Left cardiac atrium (tissue), 4 donors: ENCODE measurements at places on chromosomes 4 and X. TPM values are rescaled to one million over a fixed set of nuclear protein-coding genes. Genes with fewer than 3 reads are reported as not detected.

NDNF gene
- total RNA-seq = 5.4 TPM

FMR1NB gene
- total RNA-seq = not detected

GRCh38 chr4:161540265-161540664 lies 623.5 kb downstream of the FSTL5 start:
- no peak for DNase-seq

GRCh38 chr4:72820107-72820506 lies 249.4 kb downstream of the COX18 start:
- no peak for DNase-seq

GRCh38 chr4:97330917-97331316 lies 812.4 kb downstream of the STPG2 start:
- no peak for DNase-seq
